Stimulated activated CD4-positive, alpha-beta T cell treated with anti-CD3 and anti-CD28 coated beads, Interleukin-15, amount 100 ng/mL, for 1 hour (primary cell): ENCODE measurements at places on chromosomes 11 and 22.

DNA sequence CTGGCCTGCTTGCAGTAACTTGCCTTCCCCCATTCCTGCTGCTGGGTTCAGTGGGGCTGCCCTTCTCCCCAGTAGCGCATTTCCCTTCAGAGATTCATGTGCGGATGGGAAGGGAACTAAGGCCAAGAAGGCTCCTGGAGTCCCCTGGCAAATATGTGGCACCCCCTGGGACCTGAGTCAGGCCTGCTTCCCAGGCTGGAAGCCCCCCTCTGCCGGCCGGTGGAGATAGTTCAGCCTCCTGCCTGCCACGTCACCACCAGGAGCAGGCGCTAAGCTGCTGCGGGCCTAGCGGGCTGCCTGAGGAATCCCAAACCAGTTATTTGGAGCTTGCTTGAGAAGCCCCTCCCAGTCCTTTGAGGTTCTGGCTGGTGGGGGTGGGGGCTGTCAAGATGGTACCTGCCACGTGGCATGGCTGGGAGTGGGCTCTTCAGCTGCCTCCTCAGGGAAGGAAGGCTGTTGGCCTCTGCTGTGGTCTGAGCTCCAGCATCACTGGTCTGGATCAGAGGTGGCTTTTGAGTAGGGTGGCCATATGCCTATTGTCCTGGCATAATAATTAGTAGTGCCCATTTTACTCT lies 2.0 kb downstream of the SERPINH1 start:
- no peak for DNase-seq

- no peak for DNase-seq
These were observed 493.0 kb downstream of the MN1 start for GRCh38 chr22:27308513-27308912.

DNA sequence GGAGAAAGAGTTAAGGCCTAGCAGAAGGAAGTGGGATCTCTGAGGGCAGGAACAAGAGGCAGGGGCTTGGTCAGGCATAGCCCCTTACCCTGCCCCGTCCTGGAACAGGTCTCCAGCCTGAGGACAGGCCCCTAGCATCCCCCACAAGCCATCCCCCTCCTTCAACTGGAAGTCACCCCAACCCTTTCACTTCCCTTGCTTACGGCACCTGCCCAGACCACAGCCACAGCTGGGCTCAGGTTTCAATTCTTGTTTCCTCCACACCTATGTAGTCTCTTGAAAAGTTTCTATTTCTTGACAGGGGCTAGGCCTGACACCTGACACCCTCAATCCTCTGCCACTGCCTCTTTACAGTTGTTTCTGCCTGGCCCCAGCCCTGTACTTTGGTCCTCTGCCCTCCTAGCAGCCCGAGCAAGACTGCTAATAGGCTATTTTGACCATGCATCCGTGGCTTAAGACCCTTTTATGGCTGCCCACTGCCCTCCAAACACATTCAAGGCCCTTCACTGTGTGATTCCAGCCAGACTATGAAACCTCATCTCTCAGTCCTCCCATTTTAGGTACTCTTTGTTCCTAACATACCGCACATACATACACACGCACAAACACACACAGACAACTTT lies 10.9 kb upstream of the FCHSD2 start:
- no peak for DNase-seq

DNA sequence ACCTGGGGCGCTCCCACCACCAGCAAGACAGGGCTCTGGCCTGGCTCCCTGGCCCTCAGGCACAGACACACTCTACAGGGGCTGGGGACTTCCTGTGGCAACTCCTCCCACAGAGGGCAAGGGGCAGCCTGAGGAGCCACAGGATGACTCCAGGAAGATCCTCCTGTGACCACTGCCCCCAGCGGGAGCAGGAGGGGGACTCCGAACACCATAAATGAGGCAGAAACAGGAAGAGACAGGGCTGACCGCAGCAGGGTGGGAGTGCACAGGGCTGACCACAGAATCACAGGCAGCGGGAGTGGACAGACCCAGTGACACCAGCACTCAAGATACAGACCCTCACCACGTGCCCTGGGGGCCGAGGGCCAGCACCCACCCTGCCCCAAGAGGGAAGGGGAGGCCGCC lies 10.8 kb downstream of the ARAP1 start:
- no peak for DNase-seq

- no peak for DNase-seq
These were observed 4.1 kb upstream of the MEI1 start for GRCh38 chr22:41695211-41695610.

DNA sequence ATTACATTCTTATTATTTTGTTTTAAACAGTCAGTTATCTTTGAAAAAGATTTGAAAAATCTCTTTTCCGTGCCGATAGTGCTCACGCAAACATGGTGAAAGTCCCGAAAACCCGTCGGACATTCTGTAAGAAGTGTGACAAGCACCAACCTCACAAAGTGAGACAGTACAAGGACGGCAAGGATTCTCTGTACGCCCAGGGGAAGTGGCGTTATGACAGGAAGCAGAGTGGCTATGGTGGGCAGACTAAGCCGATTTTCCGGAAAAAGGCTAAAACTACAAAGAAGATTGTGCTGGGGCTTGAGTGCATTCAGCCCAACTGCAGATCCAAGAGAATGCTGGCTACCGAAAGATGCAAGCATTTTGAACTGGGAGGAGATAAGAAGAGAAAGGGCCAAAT lies 28.7 kb upstream of the CTSD start:
- DNase-seq = no peak

DNA sequence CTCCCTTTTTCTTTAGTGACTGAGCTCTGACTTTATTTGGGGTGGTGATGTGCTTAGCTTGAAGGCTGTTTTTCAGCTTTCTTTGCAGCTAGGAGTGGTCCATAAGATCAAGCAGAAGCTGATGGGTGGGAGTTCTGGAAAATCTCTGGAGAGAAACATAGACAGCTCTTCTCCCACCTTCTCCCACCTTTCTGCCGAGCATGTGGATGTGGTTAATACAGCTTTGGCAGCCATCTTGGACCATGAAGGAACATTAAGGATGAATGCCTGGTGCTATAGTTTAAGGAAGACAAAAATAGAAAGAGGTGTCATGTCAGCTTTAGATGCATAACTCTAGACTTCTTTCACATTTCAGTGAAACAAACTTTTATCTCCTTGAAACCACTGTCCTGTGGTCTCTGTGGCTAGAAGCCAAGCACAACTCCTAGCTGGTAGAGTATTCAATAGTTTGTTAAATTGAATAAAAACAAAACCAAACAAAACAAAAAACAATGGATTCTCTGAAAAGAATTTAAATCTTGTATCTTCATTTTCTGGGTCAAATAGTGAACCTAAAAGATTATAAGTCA lies 203.6 kb upstream of the SESN3 start:
- no peak for DNase-seq

- DNase-seq = no peak
These were observed 14.3 kb downstream of the ATP5MG start for GRCh38 chr11:118415739-118416068.

- no peak for DNase-seq
These were observed at the start of gene OR10A2 for GRCh38 chr11:6862961-6863360. OR10A2 (plus strand) TSS chr11:6863057; CDS start chr11:6869755, 6,698 bp downstream.

DNA sequence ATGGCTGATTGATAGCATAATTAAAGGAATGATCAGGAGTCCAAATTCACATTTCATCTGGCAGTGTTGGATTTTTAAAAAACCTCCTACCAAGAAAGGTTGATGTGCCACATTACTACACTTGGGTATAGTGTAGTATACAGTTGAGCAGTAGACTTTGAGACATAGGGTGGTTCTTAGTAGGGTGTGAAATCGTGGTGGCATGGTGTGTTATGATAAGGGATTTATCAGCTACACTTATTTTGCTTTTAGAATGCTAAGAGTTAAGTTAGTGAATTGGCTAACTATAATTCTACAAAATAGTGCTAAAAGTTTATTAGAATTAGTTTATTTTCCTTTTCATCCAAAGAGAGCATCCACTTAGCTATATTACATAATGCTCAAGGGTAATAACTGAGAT lies 13.1 kb downstream of the TBCEL start:
- DNase-seq = no peak

- no peak for DNase-seq
These were observed 3.4 kb downstream of the WEE1 start for GRCh38 chr11:9576701-9577381.

- DNase-seq = no peak
These were observed 600 bp upstream of the ESAM start for GRCh38 chr11:124762624-124763155.
